NCI-H2107 (cell line): ENCODE measurements at places on chromosomes 11 and 22.

DNA sequence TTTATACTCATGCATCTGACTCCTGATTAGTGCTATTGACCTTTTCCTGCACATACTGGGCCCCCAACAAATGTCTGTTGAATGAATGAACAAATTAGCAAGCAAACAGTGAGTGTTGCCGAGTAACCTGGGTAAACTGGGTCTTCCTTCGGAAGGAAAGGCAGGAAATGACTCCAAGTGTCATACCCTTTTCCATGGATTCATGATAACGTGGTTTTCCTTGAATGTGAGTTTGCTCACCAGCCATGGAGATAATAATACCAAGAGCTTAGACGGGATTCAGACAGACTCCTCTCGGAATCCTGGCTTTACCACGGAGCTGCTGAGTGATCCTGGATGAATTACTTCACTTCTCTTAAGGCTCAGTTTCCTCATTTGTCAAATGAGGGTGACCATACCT is 16.7 kb downstream of the TECTA start:
- DNase-seq, result no peak

- no peak for DNase-seq
These were observed 74.1 kb upstream of the CSNK2A3 start for GRCh38 chr11:11427140-11427539.

DNA sequence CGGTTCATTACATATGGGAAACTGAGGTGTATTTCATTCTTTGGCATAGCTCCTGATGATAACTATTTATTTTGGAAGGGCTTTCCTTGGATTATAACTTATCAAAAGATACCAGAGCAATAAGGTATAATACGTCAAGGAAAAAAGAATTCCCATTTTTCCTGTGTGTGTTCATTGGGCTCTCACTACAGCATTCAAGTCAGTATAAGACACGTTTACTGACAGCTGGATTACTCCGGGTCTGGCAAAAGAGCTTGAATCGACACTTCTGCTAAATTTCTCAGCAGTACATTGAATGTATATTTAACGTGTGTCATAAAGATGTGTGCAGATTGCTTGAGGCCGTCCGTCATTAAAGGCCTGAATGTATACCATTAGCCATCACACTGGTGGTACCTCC is 163.4 kb downstream of the NCAM1 start:
- DNase-seq, result no peak

DNA sequence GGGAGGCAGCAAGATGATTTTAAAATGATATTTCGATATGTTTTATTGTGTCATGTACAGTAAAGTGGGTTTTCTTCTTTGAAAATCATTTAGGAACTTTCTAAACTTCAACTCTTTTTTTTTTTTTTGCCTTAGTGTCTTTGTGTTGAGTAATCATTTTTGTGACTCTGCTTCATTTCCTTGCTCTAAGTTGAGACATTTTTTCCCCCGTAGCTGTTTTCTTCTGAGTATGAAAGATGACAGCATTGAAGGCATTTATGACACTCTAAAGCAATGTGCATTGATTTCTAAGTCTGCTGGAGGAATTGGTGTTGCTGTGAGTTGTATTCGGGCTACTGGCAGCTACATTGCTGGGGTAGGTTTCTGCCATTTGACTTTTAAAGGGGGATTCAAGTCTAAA is 23.5 kb downstream of the RRM1 start:
- no peak for DNase-seq

DNA sequence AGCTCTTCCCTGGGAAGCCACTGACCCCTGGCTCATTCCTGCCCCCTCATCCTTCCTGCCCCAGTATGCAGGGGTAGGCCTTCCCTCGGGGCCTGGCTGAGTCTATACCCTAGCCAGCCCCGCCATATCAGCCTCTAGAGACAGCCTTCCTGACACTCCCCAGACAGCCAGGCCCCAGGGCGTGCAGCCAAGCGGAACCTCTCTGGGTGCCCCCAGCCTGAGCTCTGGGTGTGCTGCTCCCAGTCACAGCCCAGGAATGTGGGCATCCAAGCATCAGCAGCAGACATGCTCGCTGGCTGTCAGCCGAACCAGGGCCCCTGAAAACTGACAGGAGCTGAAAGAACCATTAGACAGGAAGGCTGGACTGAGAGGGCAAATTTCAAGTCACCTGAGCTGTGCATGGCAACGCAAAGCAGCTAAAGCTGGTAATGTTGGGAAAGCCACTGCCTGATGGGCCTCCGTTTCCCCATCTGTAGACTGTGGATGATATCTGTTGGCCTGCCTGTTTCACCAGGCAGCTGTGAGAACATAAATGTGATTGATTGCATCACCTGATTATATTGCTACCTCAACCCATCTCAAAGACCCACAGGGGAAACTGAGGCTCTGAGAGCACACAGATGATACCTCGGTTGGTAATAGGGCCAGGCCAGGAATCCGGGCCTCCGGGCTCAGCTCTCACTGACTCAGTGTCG is 93.2 kb downstream of the LRRC32 start:
- DNase-seq, result no peak

- DNase-seq, result no peak
These were observed 2.9 kb downstream of the RPL3 start for GRCh38 chr22:39316440-39317083.

- DNase-seq, result no peak
These were observed 132.6 kb upstream of the HSD17B12 start for GRCh38 chr11:43547889-43548381.

GRCh38 chr11:61046833-61047232 is 55.5 kb upstream of the CD5 start:
- no peak for DNase-seq

DNA sequence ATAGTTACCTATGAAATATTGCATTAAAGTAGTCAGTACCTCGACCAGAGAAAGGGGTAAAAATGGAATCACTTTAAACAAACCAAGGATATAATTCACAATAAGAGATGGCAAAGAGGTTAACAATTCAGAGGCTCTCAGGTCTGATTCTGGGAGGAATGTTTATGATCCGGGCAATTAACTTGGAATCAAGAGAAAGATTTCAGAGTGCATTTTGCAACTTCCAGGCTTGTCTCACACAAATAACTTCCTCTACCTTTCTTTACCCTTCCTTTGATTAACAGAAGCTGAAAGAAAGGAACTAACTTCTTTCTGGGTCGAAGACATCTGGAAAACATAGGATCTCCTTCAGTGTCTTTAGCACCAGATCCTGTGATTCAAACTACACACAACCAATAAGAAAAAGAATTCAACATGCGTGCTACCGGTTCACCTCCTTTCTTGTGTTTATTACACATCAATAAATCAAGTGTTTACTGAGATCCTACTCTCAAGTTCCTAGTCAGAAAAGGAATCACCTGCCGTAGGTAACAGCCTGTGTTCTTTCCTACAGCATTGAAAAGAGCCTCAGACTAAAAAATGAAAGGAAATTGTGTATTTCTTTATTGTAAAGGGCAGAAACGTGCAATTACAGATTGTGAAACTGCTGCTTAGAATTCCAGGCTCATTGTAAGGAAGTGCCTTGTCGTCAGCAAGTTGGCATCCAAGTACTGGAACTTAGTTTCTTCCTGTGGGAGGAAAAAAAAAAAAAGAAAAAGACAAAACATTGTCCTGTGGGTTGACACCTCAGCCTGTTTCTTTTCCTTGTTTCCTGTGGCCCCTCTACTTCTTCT is 29.5 kb downstream of the CARD18 start:
- DNase-seq, result no peak

DNA sequence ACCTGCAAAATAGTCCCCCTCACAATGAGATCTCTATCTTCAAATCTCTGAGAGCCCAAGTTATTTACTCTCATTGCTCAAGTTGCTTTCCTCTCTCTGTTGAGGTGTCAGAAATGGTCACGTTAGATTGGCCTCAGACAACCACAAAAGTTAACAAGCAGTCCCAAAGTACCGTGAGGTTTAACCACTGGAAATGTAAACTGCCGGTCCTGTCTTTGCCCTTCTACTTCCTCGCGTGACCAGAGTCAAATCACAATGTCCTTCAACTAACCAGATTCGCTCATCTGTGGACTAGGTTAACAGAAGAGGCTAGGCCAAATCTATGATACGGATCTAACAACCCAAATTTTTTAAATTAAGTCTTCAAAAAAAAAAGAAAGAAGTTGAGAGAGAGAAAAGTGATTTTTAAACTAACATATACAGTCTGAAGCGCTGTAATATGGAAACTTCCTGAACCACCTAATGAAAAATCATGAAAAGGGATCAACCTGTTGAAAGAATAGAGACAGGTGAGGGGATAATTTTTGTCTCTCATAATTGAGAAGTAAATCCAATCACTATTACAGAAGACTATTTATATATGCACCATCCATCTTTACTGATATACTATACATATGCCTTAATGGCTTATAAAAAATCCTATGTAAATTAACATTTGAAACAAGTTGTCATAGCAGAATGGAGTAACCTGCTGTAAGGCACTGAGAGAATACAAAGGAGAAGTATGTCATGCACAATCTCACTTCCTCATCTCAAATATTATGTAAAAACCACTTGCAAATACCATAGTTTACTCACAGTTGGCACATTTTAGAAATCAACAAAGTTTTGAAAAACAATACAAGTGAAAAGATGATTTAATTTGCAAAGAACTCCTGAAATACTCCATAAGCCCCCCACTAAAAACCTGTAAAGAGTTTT is 3.3 kb upstream of the JAML start:
- no peak for DNase-seq

DNA sequence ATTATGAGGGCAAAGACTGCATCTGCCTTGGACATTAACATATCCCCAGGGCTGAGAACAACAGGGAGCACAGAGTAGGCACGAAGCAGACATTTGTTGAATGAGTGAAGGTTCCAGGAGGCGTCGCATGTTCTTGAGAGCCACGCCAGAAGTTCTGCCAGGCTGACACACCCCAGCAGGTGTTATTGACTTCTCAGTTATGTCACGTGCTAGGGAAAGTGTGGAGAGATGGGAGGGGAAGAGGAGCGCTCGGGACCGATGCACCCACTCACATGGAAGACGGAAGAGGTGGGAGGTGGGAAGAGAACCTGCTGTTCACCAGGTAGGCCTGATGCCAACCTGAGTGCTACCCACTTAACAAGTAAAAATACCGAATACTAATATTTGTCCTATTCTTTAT is 232.8 kb downstream of the LARGE1 start:
- no peak for DNase-seq

DNA sequence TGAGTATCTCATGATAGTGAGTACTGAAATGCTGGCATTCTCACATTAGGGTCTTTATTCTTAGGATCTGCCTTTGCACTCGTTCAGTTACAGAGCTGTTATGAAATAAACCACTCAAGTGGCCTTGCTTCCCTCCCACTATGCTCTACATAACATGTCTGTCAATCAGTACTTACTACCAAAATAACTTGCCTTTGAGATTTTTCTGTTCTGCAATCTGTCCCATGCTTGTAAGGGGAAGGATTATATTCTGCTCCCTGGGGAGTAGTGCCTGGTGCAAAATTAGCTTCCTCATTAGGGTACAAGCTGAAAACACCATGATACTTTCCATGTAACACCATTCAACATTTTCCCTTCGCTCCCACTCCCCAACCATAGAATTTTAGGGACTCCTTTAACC is 1.9 kb upstream of the GRAP2 start:
- DNase-seq, result no peak

GRCh38 chr22:33793475-33793874 is 126.8 kb downstream of the LARGE1 start:
- no peak for DNase-seq

DNA sequence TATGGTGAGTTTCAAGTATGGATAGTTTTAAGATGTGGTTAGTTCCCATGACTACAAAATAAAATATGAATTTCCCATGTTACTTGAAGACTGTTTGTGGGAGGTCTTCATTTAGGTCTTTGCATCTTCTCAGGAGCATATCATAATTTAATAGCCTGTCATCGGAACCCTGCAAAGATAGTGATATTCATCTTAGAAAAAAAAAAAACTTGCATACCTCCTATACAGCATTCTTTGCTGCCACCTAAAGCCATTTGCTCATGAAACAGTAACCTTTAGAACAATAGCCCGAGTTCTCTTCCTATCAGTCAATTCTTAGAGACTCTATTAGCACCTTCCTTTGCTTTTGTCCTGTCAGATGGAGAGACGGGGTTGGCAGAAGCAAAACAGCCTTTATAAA is 75.3 kb downstream of the ARFGAP2 start:
- DNase-seq, result no peak

- no peak for DNase-seq
These were observed 103.5 kb upstream of the CADM1 start for GRCh38 chr11:115607621-115608221.

GRCh38 chr22:25484521-25485315 is 79.8 kb upstream of the GRK3 start:
- DNase-seq, result no peak

GRCh38 chr22:19142394-19142793 is 2.1 kb downstream of the ESS2 start:
- no peak for DNase-seq

- DNase-seq, result no peak
These were observed 5.6 kb upstream of the USP28 start for GRCh38 chr11:113880971-113881370.

- DNase-seq, result no peak
These were observed 47.3 kb downstream of the QSER1 start for GRCh38 chr11:32939866-32940265.

GRCh38 chr11:132519241-132519815 is 1013.0 kb downstream of the OPCML start:
- no peak for DNase-seq

GRCh38 chr11:125994509-125994908 is 48.7 kb downstream of the VSIG10L2 start:
- DNase-seq, result no peak

DNA sequence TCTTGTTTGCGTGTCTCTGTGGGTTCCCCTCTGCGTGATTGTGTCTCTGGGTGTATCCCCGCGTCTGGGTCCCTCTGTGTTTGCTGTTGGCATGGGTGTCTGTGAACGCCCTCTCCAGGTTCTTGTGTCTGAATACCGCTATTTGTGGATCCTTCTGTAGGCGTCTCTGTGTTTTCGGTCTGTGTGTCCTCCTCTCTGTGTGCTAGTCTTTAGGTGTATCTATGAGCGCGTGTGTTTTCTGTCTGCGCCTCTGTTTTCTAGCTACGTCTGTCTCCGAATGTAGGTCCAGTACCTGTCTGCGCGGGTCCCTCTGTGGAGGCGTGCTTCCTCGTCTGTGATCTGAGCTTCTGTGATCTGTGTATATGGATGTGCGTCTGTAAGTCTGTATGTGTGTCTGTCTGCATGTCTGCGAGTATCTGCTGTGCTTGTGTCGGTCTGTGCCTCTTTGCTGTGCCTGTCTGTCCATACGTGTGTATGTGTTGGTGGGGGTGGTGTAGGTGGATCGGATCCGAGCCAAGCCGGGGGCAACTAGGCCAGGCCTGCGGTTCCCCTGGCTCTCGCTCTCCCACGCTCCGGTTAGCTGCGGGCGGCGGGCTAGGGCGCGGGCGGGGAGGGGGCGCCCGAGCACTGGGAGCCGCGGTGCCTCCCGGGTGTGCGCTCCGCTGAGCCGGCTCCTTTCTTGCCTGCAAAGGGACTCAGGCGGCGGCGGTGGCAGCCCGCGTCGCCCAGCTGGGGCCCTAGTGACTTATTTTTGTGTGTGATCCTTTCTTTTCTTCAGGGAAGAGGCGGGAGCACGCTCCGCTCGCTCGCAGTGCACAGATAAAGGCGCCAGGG is 105.3 kb upstream of the E2F8 start:
- DNase-seq, result no peak
